Naive thymus-derived CD8-positive, alpha-beta T cell (primary cell): ENCODE measurements at places on chromosomes 4 and X.

DNA sequence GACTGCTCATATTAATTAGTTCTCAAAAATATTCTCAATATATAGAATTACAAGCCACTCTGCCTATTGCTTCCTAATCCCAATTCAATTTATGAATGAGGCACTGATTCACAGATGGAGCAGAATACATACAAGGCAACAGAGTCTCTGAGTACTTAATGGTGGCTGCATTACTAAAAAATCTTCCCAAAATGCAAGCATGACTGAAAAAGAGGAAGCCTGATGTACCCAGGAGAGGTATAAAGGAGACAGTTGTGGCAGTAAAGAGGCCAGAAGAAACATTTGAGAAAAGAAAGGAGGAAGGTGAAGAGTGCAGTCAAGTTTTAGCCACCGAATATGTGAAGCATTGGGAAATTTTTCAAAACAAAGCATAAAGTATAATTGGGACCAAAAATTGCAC lies 163.2 kb upstream of the INTU start:
- no peak for DNase-seq

DNA sequence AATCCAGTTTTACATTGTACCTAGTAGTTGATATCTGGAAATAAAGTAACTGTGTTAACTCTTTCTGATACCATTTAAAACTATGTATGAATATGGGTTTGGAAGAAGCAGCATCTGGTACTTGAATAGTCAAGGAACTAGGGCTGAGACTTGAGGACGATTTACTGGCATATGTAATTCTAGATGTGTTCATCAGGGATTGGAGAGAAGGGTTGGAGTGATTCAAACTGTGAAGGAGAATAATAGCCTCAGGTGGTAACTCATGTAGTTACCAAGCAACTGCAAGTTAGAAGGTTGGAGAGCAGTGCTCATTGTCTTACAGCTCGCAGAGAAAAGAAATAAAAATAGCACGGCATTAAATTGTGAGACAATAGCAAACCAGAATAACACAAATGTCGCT lies 29.5 kb upstream of the TXLNG start:
- no peak for DNase-seq

GRCh38 chr4:169650227-169650936 lies 30.0 kb downstream of the CLCN3 start:
- DNase-seq, result no peak

GRCh38 chr4:81601358-81601694 lies 129.6 kb upstream of the RASGEF1B start:
- DNase-seq, result no peak

DNA sequence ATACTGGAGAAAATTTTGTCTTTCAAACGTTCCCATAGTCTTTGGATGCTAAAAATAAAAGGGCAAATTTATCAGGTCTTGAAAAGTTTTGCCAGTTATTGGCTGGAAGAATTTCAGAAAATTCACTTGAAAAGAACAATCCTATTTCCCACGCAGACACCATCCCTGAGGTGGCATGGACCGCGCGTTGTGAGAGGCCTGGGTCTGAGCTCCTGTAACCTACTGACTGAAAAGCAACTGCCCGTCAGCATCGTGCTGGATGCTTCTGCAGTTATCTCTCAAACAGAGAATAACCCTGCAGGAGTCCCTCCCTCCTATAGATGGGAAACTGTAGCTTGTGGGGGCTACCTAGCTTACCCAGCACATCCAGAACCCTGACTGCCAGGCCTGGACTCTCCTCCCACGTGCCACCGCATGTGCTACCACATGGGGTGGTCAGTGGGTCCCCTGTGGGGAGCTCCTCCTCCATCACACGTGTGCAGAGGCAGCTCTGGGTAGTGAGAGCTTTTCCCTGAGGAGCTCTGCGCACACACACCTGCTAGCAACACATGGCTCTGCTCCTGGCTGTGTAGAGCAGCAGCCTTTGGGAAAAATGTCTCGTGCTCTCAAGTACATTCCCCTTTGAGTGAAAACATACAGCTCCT lies 36.1 kb downstream of the NSG1 start:
- DNase-seq, result no peak

DNA sequence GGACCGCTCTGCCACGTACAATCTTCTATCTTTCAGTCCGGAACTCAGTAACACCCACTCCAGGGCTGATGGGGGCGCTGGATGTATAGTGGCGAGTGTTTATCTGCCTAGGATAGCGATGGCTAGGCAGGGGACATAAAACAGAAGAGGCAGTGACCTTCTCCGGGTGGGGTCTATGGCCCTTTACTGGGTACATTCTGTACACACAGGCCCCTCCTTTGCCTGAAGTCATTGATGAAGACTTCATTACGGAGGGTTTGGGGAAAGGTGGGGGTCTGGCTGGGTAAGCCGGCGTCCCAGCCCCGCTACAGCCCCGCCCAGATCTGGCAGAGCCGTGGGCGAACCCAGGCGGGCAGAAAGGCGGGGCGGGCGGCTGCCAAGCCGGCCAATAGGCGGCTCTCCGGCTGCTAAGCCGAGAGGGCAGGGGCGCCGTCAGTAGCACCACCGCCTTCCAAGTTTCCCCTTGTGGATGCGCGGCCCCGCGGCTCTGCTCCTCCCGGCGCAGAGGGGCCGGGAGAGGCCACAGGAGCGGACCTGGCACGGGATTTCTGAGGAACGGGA lies at the start of gene CHST7:
Gene CHST7 (plus strand): TSS at position 435 of the 561 bp plus-strand sequence. CDS start 167 bp downstream, outside the sequence.
- peak; percentile 63 for DNase-seq

DNA sequence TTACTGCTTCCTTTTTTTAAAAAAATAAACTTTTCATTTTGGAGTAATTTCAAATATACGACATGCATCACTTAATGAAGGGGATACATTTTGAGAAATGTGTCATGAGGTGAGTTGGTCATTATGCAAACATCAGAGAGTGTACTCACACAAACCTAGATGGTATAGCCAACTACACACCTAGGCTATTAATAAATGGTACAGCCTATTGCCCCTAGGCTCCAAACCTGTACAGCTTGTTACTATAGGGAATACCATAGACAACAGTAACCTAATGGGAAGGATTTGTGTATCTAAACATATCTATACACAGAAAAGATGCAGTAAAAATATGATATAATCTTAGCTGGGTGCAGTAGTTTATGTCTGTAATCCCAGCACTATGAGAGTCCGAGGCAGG lies 29.1 kb downstream of the SETD7 start:
- no peak for DNase-seq

DNA sequence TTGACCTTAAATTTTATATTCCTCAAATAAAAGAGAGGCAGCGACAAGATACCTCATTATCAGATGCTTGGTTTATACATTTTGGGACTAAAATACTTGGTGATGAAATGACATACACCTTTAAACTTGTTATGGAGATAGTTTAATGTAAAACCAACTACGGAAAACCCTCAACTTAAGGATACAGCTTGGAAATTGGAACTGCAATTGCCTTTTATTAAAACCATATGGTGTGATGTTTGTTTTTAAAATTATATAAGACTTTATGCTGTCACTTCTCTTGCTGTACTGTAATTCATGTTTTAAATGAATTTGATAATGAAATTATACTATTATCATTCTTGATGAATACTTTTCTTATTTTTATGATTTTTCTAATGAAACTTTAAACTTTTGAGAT lies 25.9 kb downstream of the METTL14 start:
- DNase-seq, result no peak

GRCh38 chr4:118740869-118741268 lies 55.7 kb downstream of the METTL14 start:
- DNase-seq, result no peak

- no peak for DNase-seq
Measured at GRCh38 chr4:94974773-94975172, 217.0 kb downstream of the BMPR1B start.

DNA sequence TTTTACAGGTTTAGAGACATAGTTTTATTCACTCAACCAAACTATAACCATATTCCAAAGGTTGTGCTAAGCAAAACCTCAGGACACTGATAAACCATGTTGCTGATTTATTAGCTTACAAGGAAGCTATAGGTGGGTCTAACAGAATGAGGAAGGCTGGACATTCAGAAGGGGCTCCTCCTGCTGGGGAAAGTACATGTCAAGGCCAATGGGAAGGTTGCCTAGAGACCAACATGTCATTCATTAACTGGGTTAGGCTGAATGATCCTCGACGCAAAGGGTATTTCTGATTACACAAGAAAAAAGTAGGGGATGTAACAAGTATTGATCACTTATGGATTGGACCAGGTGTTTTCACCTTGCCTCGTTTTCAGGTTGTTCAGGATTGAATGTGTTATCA lies 30.3 kb downstream of the SLC10A6 start:
- no peak for DNase-seq

DNA sequence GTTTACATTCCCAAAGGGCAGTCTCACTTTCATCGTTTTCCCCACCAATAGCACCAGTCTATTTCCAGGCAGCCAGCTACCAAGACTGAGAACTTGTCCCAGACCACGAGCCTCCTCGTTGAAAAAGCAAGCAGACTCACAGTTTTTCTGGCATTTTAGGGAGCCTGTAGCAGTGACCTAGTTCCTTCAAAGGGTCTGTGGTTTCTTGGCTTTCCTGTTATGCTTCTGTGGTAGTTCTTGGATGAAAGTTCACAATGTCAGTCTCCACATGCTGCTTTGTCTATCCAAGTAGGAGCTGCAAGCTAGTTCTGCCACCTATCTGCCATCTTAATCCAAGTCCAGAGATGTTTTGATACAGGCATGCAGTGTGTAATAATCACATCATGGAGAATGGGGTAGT lies 151.6 kb upstream of the ZC4H2 start:
- peak; percentile 34 for DNase-seq

- DNase-seq, result no peak
Measured at GRCh38 chrX:130025256-130025655, 42.8 kb downstream of the BCORL1 start.

GRCh38 chrX:66622209-66622608 lies 16.7 kb downstream of the EDA2R start:
- no peak for DNase-seq

GRCh38 chr4:176939445-176939844 lies 146.7 kb upstream of the VEGFC start:
- DNase-seq, result no peak

DNA sequence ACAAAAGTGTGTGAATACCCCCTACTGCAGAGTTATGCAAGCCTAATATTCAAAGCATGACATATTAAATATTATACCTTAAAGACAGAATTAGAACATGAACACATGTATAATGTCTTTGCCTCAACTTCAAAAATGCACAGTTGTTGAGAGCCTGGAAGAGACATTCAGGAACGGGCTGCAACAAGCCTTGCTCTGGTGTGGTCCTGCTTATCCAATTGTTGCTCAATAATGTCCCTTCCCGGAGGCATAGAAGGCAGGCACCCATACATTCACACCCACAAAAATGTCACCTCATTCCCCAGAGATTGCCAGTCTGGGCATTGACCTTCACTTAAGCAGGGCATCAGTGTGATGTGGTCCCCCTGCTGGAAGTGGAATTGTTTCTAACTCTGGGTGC lies 238.8 kb downstream of the CBR4 start:
- no peak for DNase-seq

DNA sequence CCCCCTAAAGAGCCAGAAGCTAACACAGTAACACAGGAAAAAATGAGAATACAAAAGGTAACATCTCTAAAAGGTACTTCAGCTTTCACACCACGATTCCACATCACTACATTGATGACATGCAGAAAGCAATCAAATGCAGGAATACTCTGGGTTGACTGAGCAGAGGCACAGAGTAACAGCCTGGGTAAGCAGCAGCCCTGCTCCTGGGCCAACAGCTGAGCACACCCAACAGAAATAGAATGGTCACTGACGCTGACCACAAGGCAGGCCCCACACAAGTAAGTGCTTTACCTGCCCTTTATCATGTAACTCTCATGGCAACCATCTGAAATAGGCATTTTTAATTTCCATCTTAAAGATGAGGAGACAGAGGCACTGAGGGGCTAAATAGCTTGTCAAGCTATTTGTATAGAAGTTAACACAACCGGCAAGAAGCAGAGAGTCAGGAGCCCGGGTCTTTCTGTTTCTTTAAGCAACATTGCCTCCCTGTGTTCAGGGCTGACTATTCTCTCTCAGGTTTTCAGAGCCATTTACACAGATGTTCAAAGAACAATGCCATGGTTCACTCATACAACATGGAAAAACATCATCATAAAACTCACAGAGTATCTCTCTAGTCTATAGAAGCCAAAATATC lies 168.9 kb downstream of the ZNF674 start:
- no peak for DNase-seq

- DNase-seq, result no peak
Measured at GRCh38 chr4:152937336-152938236, 1.5 kb downstream of the FHDC1 start.

GRCh38 chr4:122224348-122224747 lies 72.2 kb downstream of the BLTP1 start:
- peak; percentile 3 for DNase-seq

DNA sequence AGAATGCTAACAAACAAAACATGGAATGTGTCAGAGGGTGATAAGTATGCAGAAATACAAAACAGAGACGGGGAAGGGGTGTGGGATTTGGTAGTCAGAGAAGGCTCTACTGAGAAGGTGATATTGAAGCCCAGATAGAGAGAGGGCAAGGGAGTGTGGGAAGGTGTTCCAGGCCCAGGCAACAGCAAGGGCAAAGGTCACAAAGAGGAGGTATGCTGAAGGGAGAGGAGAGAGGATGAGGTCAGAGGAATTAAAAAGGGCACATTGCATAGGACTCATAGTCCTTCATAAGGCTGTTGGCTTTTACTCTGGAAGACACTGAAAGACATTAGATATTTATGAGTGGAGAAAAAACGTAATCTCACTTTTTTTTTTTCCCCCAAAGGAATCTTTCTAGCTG lies 82.6 kb upstream of the TNIP3 start:
- DNase-seq, result no peak

DNA sequence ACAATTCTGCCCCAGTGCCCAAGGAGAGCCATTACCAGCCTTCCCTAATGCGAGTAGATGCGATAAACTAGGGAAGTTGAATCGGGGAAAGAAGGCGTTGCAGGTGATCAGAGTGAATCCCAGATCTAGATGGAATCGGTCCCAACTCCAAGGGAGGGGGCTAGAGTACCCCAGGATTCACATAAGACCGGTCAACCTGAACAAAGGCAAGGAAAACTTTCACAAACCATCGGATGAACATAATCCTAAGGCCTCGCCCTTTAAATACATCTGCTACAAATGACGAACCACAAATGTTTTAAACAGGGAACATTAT lies 11.2 kb upstream of the ZCCHC13 start:
- no peak for DNase-seq

DNA sequence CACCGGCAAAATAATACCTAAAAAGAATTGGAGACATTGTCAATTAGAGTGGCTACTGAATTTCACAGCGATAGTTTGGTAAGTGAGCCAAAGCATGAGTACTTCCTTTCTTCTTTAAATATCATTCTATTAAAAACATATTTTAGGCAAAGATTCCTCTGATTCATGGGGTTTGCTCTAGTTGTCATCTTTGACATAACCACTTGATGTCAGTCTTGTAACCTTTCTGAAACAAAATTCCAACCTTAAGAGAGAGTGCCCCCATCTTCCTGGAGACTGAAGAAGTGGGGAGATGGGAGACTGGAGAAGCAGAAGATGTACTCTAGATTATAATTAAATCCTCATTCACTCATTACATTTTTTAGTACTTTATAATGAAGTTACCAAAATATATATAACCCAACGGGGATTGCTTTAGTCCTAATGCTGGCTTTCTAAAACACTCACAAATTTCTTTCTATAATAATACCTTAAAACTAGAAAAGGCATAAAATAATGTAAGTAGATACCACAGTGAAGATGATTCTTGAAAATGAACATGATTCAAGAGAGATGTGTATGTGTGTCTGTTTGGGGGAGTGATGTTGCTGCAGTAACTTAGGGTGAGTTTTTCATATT lies 96.4 kb downstream of the EMCN start:
- DNase-seq, result peak; percentile 11
